Caco-2 (cell line): ENCODE measurements at places on chromosomes 2 and 18. TPM values are rescaled to one million over a fixed set of nuclear protein-coding genes. Genes with fewer than 3 reads are reported as not detected.

GTF2A1L gene
- total RNA-seq = not detected in 2 replicates

BUB1 gene
- 59.1 and 60.7 TPM in 2 replicates for total RNA-seq

RIT2 gene
- total RNA-seq = not detected in 2 replicates

ST3GAL5 gene
- total RNA-seq = 3.4 and 4.1 TPM in 2 replicates

RBM43 gene
- total RNA-seq = 1.4 and 1.6 TPM in 2 replicates

GRCh38 chr2:85503851-85504777 lies 34.9 kb upstream of the MAT2A start:
- no peak for DNase-seq

- peak; percentile 69 for DNase-seq
Measured at GRCh38 chr18:3454365-3455089, 4.6 kb downstream of the TGIF1 start.

- no peak for DNase-seq
Measured at GRCh38 chr2:1995987-1996386, 251.7 kb upstream of the PXDN start.

DNA sequence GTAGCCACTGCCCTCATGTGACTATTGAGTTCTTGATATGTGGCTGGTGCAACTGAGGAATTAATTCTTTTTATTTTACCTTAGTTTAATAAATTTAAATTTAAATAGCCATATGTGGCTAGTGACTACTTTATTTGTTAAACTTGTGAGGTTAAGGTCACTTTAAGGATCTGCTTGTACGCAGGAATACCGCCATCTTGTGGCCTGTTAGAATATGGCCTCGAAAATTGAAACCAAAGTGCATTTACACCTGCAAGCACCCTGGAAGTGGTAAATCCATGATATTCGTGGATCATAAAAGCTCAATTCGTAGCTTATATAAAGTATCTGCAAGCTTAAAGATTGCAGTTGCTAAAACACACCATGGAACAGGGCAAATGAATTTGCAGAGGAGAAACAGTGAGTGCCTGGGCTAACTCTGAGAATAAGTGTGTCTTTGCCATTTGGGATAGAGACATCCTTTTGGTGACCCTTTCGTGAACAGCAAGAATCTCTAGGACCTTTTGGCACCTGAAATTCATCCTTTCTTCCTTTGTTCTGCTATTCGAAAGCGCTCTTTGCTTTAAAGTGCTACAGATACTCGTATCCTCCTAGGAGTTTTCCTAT lies 59.9 kb upstream of the REG3A start:
- DNase-seq = peak; percentile 67

DNA sequence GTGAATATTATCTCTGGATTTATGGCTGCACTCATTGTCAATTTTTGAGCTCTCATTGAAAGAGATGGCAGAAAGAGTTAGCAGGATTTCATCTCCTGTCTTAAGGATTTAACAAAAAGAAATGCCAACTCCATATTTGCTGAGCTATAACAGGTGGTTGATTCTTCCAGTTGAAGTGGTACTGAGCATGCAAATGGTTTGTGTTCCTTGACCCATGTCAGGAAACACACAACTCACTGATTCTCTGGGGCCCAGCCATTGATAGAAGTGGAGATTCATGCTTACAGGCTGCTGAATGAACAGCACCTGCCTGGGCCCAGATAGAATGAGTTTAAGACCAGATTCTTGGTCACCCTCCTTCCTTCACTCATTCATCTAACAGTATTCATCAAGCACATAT lies 128.8 kb downstream of the CERS6 start:
- no peak for DNase-seq

GRCh38 chr2:157845081-157845480 lies 31.0 kb downstream of the ACVR1 start:
- DNase-seq = no peak

DNA sequence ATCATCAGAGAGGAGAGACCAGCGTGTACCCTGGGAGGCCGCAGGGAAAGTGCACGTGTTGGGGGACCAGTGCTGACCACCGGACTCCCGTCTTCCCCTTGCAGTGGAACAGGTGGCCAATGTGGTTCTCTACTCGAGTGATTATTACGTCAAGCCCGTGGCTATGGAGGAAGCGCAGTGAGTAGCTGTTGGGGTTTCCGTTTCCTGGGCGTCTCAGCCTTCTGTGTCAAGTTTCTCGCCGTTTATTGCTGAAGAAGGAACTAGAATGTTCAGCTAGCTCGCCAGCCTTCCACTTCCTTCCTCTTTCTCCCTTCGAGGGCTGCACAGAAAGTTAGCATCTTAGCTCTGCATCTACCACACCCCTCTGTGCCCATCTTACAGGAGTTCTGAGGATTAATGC lies 22.8 kb upstream of the DGKD start:
- DNase-seq = no peak

DNA sequence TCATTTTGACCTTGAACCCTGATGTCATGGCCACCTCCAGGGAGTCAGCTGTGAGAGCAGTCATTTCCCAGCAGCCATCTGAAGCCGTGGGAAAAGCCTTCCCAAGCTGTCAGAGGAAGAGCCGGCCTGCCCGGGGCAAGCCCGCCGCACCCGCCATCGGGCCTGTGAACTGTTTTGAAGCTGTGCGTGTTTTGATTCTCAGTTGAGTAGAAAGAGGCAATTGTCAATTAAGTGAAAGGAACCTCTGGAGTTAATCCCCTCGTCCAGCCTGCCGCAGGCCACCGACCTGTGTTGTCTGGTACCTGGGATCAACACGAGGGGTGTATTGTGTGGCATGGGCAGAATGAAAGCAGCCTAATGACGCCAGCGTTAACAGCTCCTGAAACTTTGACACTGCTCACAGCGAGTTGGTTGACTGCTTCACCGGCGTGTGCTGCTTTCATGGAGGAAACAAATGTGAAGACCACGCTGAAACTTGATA lies 318.4 kb downstream of the AGAP1 start:
- DNase-seq = no peak

DNA sequence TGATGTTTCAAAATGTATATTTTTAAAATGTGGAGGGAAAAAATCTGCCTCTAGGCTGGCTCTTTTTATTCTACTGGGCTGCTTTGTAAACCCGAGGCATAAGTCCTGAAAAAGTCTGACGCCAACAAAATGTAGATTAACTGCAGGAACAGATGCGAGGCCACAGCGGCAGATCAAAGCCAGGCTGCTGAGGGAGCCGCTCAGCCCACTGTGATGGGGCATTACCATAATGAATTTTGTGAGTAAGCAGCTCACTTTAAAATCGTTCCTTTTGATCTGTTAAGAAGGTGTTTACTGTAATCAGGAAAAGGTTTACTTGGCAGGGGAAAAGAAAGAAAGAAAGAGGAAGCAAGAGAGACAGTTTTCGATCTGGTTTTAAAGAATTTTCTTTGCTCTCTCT lies 269.0 kb downstream of the ICOS start:
- no peak for DNase-seq

GRCh38 chr2:223901854-223902253 lies 43.3 kb downstream of the WDFY1 start:
- no peak for DNase-seq

- DNase-seq = no peak
Measured at GRCh38 chr2:2635025-2635528, 304.0 kb upstream of the MYT1L start.

GRCh38 chr2:169819106-169819505 lies 5.6 kb downstream of the METTL5 start:
- DNase-seq = no peak

- DNase-seq = no peak
Measured at GRCh38 chr2:144151405-144151804, 368.5 kb downstream of the ZEB2 start.
